Testis (tissue), 5 donors: ENCODE measurements at places on chromosomes 1 and 21. TPM values are rescaled to one million over a fixed set of nuclear protein-coding genes. Genes with fewer than 3 reads are reported as not detected.

The GJA5 gene
- 5.6 TPM for polyA plus RNA-seq

The NECTIN4 gene
- polyA plus RNA-seq, result 1.3 TPM

The FNDC5 gene
- 11.3 TPM for polyA plus RNA-seq

The KRTAP19-1 gene
- not detected for polyA plus RNA-seq
